Neural crest cell (in vitro differentiated cells): ENCODE measurements at places on chromosomes 7 and 10.

DNA sequence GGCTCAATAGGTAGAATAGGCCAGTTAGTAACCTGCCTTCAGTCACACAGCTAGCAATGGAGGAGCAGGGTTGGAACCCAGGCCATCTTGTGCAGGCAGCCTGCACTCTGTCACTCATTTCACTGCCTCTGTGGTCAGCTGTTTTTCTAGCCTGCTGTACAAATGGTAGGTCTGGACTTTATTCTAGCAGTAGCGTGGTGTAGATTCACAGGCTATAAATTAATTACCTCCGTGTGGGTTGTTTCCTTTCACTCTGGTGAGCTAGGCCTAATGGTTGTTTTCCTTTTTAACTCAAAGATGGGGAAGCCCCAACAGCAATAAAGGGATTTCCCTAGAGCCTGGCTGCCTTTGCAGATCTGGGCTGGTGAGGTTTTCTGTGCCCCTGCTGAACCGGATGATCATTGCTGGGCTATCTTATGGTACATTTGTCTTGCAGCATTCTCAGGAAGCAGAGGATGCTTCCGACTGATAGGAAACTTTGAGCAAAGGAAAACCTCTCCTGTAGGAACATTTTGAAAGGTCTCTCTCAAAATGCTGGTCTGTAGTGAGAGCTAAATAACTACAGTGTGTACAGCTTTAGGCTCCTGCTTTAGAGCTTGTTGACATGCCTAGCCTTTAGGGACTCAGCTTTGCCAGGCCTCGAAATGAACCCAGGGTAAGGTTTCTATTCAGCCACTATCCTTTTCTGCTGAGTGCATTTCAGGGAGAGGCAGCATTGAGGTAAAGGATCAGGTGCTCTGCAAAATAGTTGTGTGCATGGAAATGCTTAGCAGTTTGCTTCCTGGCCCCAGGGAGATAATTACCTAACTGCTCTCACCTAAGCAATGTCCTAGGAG, 157.4 kb downstream of the ST7 start:
- no peak for DNase-seq

DNA sequence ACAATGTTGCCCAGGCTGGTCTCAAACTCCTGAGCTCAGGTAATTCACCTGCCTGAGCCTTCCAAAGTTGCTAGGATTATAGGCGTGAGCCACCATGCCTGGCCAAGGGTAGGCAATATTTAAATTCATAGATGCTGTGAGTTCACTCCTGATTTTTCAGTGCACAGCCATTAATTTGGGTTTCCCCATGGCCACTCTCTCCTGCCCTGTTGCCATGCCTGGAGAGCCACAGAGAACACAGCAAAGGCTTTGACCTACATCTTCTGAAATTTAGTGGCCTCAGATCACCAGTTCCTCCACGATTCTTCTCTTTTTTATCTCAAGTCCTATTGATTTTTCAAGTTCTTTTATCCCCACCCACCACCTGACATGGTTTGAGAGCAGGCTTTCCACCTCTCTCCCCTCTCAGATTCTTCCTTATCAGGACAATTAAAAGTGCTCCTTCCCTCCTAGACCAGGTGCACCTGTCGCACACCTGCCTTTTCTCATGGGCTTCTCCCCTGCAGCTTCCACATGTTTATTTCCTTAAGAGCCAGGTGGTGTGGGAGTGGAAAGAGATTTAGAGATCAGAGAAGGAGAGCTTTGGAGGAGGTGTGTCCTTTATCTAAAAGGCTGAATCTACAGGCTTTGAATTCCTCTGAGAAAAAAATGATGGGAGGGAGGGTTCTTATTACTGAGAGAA, 123.8 kb downstream of the ADRA2A start:
- no peak for DNase-seq

GRCh38 chr10:21194510-21194993, 297.4 kb upstream of the NEBL start:
- DNase-seq: no peak

DNA sequence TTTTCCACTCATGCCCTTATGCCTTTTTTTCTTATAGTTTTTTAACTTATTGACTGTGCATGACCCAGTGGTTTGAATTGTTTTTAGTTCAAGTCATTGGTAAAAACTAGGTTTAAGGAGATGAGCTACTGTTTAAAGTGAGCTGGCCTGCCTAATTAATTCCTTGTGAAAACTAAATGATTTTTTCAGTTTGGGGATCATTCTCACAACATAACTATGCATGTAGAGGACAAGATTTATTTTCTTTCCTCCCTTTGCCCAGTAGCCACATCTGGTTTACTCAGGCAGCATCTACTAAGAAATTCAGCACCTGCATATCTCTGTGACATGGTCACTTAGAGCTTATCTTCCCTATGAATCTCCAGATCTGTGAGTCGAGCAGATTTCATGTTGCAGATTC, 1.7 kb downstream of the ADO start:
- DNase-seq: no peak

DNA sequence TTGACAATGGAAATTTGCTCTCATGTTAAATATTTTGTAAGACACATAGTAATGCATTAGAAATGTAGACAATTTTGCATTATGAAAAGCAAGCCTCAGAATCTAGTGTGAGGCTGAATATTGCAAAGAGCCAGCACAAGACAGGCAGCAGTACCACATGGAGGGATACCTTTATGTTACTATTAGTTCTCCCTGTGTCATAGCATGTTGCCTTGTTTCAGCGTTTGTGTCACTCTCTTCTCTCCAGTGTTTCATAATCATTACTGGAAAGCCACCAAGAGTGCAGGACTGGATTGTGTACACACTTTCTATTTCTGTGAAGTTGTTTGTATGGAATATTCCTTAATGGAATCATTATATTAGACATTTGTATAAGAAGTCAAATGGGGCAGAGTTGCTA, 8.5 kb downstream of the AHR start:
- DNase-seq: no peak

GRCh38 chr10:129280155-129280502, 186.9 kb upstream of the MGMT start:
- DNase-seq: no peak

DNA sequence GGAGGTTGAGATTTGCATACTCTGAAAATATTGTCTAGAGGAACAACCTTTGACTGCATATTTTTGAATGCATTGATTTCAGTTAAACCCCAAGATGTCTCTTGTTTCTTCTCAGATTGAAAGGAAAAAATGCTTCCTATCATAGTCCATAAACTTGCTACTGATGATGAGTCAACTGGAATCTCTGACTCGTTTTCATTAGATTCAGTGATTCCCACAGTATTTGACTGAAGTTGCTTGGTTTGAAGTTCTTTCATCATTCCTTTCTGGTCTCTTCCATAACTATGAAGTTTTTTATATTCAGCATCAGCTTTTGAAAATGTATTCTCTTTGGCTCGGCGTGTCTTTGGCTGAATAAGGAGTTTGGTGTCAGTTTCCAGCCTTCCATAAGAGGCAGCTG, 10.7 kb downstream of the PEX1 start:
- no peak for DNase-seq
